ENCODE measurements at places on chromosomes 2 and 18.

- DNase-seq: peak; percentile 36
- peaks cover 9% of the 10 kb centered on the region for H3K4me1 ChIP-seq
- no peak overlapping the region for H3K27ac ChIP-seq
- no peaks in the 10 kb centered on the region for H3K36me3 ChIP-seq
- no peaks in the 10 kb centered on the region for H3K27me3 ChIP-seq
- H3K4me3 ChIP-seq: no peak overlapping the region
Observed at GRCh38 chr2:85801871-85802270, 48.1 kb downstream of the ATOH8 start.

DNA sequence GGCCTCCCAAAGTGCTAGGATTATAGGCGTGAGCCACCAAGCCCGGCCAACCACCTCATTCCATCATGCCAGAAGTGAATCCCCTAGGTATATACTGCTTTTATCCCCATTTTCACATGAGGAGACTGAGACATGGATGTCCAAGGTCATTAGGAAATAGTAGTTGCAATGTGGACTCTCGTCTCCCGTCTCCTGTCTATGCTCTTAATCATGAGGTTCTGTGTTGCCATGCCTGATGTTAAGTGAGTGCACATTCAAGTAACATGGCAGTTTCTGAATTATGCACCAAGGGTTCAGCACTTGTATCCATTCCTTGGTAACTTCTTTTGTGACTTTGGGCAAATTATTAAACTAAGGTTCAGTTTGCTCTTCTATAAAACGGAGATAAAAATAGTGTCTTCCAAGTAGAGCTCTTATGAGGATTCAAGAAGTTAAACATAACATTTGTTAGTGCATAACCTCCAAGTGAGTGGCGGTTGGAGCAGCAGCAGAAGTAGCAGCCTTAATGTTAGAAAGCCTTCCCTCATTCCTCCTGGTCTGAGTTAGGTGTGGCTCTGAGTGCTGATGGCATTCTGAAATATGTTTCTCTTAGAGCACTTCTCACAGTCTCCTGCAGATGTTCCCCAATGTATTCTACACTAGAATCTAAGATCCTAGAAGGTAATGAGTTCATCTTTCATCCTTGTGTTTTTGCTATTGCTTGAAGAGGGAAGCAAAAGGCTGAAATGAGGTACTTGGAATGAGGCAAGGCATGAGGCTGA is 21.9 kb downstream of the SOCS6 start:
- no peak for DNase-seq
- H3K4me1 ChIP-seq: no peaks in the 10 kb centered on the region
- H3K27ac ChIP-seq: no peak overlapping the region

GRCh38 chr2:176414641-176415040 is 145.4 kb downstream of the MTX2 start:
- H3K4me1 ChIP-seq: no peaks in the 10 kb centered on the region
- no peak overlapping the region for H3K4me3 ChIP-seq
- peaks cover 29% of the 10 kb centered on the region for H3K27me3 ChIP-seq

GRCh38 chr2:69102041-69102593 is 89.1 kb downstream of the ANTXR1 start:
- peaks cover 3% of the 10 kb centered on the region for H3K36me3 ChIP-seq
- no peak overlapping the region for H3K27ac ChIP-seq
- DNase-seq: no peak

DNA sequence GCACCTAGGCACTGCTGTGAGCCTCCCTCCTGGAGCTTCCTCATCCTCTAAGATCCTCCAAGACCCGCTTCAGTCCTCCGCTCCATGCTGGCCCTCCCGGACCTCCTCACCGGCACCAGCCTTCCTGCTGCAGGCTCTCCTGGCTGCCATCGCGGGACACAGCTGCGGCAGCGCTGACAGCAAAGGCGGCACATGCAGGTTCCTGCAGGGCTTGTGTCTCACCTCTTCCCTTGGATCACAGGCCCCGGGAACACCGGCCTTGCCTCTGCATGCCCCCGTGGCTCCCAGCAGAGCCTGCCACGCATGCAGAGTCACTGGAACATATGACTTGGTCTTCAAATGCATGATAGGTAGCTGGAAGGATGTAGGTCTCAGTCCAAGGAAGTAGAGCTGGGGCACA is 67.2 kb downstream of the PTGR3 start:
- DNase-seq: no peak
- no peak overlapping the region for H3K4me3 ChIP-seq
- H3K4me1 ChIP-seq: no peaks in the 10 kb centered on the region
- no peaks in the 10 kb centered on the region for H3K36me3 ChIP-seq

GRCh38 chr18:58135701-58136331 is 91.8 kb downstream of the NEDD4L start:
- no peaks in the 10 kb centered on the region for H3K27me3 ChIP-seq
- no peak overlapping the region for H3K4me3 ChIP-seq
- no peak for DNase-seq

DNA sequence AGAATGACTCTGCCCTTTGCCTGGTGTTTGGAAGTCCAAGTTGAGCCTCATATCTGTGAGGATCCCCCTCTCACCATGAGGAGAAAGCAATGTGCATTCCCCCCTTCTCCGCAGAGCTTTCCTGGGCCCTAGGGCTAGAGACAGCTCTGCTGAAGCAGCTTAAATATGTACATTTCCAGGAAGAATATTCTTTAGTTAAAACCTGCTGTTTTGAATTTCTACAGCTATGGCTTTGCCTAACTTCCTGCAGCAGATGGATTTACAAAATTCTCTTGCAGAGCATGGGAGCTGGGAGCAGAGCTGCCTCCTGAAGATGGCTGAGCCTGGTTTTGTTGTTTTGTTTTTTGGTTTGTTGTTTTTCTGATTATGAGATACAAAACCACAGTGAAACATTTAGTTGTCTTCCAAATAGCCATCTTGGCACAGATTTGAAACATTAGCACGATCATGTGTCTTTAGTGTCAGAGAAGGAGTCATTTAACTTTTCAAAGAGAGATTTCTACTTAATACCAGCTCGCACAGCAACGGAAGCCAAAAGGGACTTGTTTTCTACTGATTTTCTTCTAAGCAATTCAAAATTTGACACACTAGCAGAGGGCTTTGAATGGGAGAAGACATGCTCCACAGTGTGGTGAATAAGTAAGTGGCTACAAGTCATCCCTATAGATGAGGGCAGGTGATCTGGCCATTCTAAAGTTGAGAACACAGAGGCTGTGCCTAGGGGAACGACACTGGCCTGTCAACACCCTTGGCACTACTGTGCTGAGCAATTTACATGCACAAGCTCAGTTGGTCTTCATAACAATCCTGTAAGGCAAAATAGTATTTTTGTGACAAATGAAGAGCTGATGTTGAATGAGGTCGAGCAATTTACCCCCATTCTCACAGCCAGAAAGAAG is 222.6 kb downstream of the MREG start:
- no peak overlapping the region for H3K27ac ChIP-seq
- no peak overlapping the region for H3K4me3 ChIP-seq
- no peaks in the 10 kb centered on the region for H3K27me3 ChIP-seq
- H3K4me1 ChIP-seq: no peaks in the 10 kb centered on the region

GRCh38 chr2:112912403-112912802 is 1.4 kb downstream of the IL37 start:
- no peaks in the 10 kb centered on the region for H3K36me3 ChIP-seq
- DNase-seq: no peak
- no peaks in the 10 kb centered on the region for H3K4me1 ChIP-seq
- H3K27ac ChIP-seq: no peak overlapping the region
- H3K4me3 ChIP-seq: no peak overlapping the region

Measured in spleen (tissue), 13 donors.